ENCODE measurements at places on chromosomes 6 and 20. TPM values are rescaled to one million over a fixed set of nuclear protein-coding genes. Genes with fewer than 3 reads are reported as not detected.

- no peak overlapping the region for H3K4me3 ChIP-seq
- no peaks in the 10 kb centered on the region for H3K36me3 ChIP-seq
- no peak for DNase-seq
- no peak overlapping the region for H3K27ac ChIP-seq
Measured at GRCh38 chr6:159676890-159677505, 16.0 kb downstream of the SOD2 start.

- no peak for DNase-seq
- H3K4me1 ChIP-seq: no peaks in the 10 kb centered on the region
- peaks cover 7% of the 10 kb centered on the region for H3K36me3 ChIP-seq
Measured at GRCh38 chr6:84204011-84204410, 23.4 kb downstream of the CEP162 start.

GRCh38 chr6:108609276-108609769 is 48.6 kb downstream of the FOXO3 start:
- H3K4me1 ChIP-seq: peaks cover 6% of the 10 kb centered on the region
- no peaks in the 10 kb centered on the region for H3K27me3 ChIP-seq
- no peaks in the 10 kb centered on the region for H3K36me3 ChIP-seq
- H3K4me3 ChIP-seq: no peak overlapping the region
- H3K27ac ChIP-seq: no peak overlapping the region
- DNase-seq: no peak

- peaks cover 3% of the 10 kb centered on the region for H3K4me1 ChIP-seq
- no peak overlapping the region for H3K4me3 ChIP-seq
- no peaks in the 10 kb centered on the region for H3K27me3 ChIP-seq
- peak; percentile 89 for DNase-seq
Measured at GRCh38 chr6:157314705-157315321, 8.5 kb downstream of the TMEM242 start.

GRCh38 chr6:15110726-15111354 is 135.0 kb upstream of the JARID2 start:
- DNase-seq: peak; percentile 51
- H3K36me3 ChIP-seq: no peaks in the 10 kb centered on the region
- no peaks in the 10 kb centered on the region for H3K4me1 ChIP-seq
- H3K4me3 ChIP-seq: no peak overlapping the region
- H3K27ac ChIP-seq: no peak overlapping the region

DNA sequence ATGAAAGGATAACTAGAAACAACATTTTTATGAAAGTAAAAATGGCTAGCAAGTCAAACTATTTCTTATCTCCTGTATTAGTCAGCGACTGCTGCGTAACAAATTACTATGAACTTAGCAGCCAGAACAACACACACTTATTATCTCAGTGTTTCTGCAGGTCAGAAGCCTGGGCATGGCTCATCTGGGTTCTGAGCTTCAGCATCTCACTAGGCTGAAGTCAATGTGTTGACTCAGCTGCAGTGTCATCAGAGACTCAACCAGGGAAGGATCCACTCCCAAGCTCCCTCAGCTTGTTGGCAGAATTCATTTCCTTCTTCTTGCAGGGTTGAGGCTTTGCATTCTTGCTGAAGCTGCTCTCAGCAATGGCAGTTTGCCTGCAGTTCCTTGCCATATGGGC is 33.2 kb upstream of the IGF2R start:
- no peak for DNase-seq
- H3K36me3 ChIP-seq: no peaks in the 10 kb centered on the region
- H3K4me3 ChIP-seq: no peak overlapping the region

- H3K4me1 ChIP-seq: no peaks in the 10 kb centered on the region
- no peaks in the 10 kb centered on the region for H3K36me3 ChIP-seq
- H3K27me3 ChIP-seq: no peaks in the 10 kb centered on the region
- no peak overlapping the region for H3K4me3 ChIP-seq
- H3K27ac ChIP-seq: no peak overlapping the region
Measured at GRCh38 chr6:145189836-145190235, 545.5 kb downstream of the EPM2A start.

DNA sequence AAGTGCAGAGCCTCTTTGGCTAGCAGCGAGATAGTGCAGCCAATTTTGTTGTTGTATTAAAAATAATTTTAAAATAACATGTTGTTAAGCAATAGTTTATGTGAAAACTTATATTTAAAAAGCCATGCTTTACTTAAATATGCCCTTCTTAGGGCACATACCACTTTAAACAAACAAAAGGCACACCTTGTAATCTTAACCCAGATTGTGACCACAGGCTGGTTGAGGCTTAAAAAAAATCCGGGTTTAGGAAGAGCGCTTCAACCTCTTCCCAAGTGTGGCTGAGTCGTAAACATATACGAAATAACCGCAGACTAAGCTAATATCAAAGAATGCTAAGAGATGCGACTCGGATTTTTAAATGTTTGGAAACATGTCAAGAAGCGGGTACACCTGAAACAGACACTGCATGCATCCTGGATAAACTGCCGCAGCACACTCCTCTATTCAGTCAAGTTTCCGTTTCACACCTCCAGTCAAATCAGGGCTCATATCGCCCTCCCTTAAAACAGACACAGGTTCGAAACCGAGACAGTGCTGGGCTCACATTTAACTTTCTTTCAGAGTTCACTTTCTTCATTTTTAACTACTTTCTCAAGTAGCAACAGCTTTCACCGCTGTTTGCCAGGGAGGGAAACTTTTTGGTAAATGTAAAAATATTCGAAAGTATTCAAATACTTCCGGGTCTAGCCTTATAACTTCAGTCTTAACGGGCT is 1.5 kb downstream of the DEK start:
- H3K36me3 ChIP-seq: peaks cover 7% of the 10 kb centered on the region
- no peaks in the 10 kb centered on the region for H3K4me1 ChIP-seq
- peak; percentile 29 for DNase-seq
- no peaks in the 10 kb centered on the region for H3K27me3 ChIP-seq
- peak overlapping the region; percentile 32 for H3K4me3 ChIP-seq
- H3K27ac ChIP-seq: no peak overlapping the region

GRCh38 chr6:158660333-158660754 is 10.5 kb downstream of the SYTL3 start:
- no peaks in the 10 kb centered on the region for H3K36me3 ChIP-seq
- H3K4me3 ChIP-seq: no peak overlapping the region
- no peak overlapping the region for H3K27ac ChIP-seq
- peak; percentile 43 for DNase-seq
- H3K4me1 ChIP-seq: peaks cover 21% of the 10 kb centered on the region

GRCh38 chr6:20158676-20159075 is 53.6 kb downstream of the MBOAT1 start:
- no peaks in the 10 kb centered on the region for H3K27me3 ChIP-seq
- DNase-seq: no peak
- peaks cover 1% of the 10 kb centered on the region for H3K4me1 ChIP-seq
- no peak overlapping the region for H3K27ac ChIP-seq
- H3K36me3 ChIP-seq: no peaks in the 10 kb centered on the region

DNA sequence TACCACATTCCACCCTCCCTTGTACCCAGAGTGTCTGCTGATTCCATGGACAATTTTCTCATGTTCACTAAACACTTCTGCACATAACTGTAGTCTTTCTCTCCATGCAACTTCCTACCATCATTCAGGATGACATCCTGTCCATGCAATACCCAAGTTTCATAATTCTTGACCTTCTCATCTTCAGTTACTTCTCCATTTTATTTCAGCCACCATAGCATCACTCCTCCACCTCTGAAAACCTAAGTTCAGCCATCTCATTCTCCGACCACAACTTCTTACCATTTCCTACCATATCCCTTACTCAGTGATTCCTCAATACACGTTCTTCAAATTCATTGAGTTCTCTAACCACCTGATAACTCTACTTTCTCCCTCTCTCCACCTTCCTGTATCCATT is 216.5 kb upstream of the TENT5A start:
- H3K4me1 ChIP-seq: no peaks in the 10 kb centered on the region
- no peak overlapping the region for H3K27ac ChIP-seq
- no peak for DNase-seq
- H3K27me3 ChIP-seq: no peaks in the 10 kb centered on the region

DNA sequence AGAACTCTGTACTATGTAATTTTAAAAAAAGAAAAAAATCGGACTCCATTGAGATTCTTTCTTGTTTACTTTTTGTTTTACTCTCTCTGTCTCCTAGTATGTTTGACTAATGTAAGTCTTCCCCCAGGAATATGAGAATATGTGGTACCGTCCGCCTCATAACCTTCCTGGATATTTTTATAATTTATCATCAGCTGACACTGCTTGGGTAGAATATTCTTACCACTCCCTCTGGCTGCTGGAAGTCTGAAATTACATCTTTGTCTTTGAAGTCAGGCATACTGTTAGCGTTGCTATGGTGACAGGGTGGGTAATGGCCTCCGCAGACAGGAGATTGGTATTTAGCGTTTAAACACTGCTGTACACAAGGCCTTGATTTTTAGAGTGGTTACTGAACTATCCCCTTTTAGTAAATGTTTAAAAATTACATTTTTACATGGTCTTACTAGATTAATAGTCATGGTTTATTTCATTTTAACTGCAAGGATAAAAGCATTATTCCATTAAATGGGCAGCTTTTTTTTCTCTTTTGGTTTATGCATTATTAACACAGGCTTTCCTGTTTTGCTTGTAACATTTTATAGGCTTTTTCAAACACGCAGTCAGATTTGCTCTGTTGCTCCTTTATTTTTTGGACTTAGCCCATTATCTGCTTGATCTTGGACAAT is 176.4 kb downstream of the ARID1B start:
- no peak overlapping the region for H3K27ac ChIP-seq
- DNase-seq: peak; percentile 82
- no peaks in the 10 kb centered on the region for H3K27me3 ChIP-seq
- H3K4me1 ChIP-seq: peaks cover 12% of the 10 kb centered on the region
- H3K4me3 ChIP-seq: no peak overlapping the region

- no peaks in the 10 kb centered on the region for H3K36me3 ChIP-seq
- no peaks in the 10 kb centered on the region for H3K27me3 ChIP-seq
- H3K4me1 ChIP-seq: no peaks in the 10 kb centered on the region
- no peak for DNase-seq
Measured at GRCh38 chr20:31979713-31980426, 11.9 kb downstream of the XKR7 start.

GRCh38 chr20:54058420-54059139 is 11.8 kb downstream of the BCAS1 start:
- DNase-seq: no peak
- H3K27ac ChIP-seq: no peak overlapping the region
- no peaks in the 10 kb centered on the region for H3K27me3 ChIP-seq
- no peak overlapping the region for H3K4me3 ChIP-seq
- no peaks in the 10 kb centered on the region for H3K36me3 ChIP-seq

GRCh38 chr6:4756247-4756646 is 20.0 kb upstream of the CDYL start:
- H3K36me3 ChIP-seq: no peaks in the 10 kb centered on the region
- H3K27ac ChIP-seq: no peak overlapping the region
- H3K4me1 ChIP-seq: no peaks in the 10 kb centered on the region
- no peaks in the 10 kb centered on the region for H3K27me3 ChIP-seq
- H3K4me3 ChIP-seq: no peak overlapping the region

The ARFGEF3 gene
- 20.5 TPM for total RNA-seq

The CPNE5 gene
- 5.2 TPM for total RNA-seq

The TRIM40 gene
- 0.20 TPM for total RNA-seq

The BAK1 gene
- 7.4 TPM for total RNA-seq

The SCAND1 gene
- 34.6 TPM for total RNA-seq

The SGK2 gene
- 1.2 TPM for total RNA-seq

The LYRM4 gene
- total RNA-seq: 22.5 TPM
